ENCODE measurements at places on chromosomes 1 and 21.

- no peak for DNase-seq
Measured at GRCh38 chr1:93614986-93615581, 66.6 kb downstream of the BCAR3 start.

- no peak for DNase-seq
Measured at GRCh38 chr1:45018599-45019230, 6.7 kb downstream of the UROD start.

GRCh38 chr1:27628712-27629111 lies 6.3 kb downstream of the FGR start:
- DNase-seq, result no peak

- DNase-seq, result no peak
Measured at GRCh38 chr1:22340873-22341272, 110.8 kb upstream of the ZBTB40 start.
